ENCODE measurements at places on chromosomes 2 and 18.

DNA sequence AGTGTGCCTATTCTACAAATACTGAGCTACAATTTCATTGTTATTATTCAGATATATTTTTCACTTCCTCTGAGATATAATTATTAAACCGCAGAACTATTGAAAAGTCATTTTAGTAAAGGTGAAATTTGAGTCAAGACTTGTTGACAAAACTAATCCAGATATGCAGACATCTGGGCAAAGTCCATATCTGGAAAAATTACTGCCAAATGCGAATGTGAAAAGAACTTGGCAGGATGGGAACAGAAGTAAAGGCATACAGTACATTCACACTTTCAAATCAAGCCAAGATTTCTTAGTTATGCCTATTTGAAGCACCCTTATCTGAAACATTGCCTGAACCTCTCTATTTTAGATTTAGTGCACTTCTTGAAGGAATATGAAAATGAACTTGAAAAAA is 923.6 kb downstream of the CCDC85A start:
- DNase-seq: no peak

DNA sequence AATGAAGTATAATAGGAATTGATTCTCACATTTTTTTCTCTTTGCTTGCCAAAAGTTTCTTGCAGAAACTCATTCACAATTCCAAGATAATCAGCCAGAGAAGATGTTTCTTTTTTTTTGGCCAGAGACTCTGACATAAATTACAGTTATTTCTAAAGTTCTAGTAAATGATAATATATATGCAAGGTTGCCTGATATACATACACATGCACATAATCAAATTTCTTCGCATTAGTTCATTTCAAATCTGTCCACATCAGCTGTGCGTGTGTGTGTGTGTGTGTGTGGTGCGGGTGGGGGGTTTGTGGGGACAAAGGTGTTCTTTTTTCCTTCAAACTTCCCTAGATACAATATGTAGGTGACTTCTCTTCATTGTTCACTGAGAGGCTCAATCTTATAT is 33.2 kb downstream of the OSGEPL1 start:
- no peak for DNase-seq

DNA sequence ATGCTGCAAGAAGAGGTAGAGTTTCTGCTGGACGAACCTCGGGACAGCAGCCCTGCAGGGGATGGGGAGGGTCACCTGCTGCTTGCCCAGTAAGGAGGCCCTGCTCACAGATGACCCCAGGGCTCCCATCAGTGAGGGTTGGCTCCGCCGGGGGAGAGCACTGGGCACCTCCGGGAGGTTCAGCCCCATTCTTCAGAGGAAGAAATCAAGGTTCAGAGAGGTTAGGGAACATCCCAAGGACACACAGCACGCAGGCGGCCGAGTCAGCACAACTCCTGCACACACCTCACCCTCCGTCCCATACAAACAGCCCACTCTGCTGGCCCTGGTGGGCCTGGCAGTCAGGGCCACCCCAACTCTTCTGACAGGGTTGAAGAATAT is 11.7 kb upstream of the CCDC74B start:
- no peak for DNase-seq

DNA sequence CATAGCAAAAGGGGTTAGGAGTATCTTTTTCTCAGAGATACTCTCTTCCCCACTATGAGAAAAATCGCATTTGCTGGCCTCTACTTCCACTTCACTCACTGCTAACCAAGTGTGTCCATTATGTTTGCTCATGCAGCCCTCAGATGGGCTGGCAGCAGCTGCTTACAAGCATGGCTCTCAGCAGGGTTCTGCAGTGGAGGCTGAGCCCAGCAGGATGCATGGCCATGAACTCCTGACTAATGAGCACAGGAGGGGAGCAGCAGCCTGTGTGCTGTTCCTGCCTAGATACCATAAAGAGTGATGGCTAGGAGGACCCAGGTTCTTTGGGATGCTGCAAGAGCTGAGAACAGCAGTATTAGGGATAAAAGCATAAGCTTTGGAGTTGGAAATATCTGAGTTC is 316.9 kb upstream of the THSD7B start:
- DNase-seq: no peak

- no peak for DNase-seq
Observed at GRCh38 chr2:224836263-224836662, 120.1 kb upstream of the CCDC195 start.

- no peak for DNase-seq
Observed at GRCh38 chr2:8288206-8288605, 393.6 kb upstream of the ID2 start.

GRCh38 chr2:65491381-65491905 is 59.0 kb upstream of the SPRED2 start:
- no peak for DNase-seq

GRCh38 chr2:21276163-21276562 is 152.4 kb downstream of the TDRD15 start:
- DNase-seq: no peak

GRCh38 chr2:107817378-107817777 is 9.3 kb upstream of the RGPD4 start:
- no peak for DNase-seq

DNA sequence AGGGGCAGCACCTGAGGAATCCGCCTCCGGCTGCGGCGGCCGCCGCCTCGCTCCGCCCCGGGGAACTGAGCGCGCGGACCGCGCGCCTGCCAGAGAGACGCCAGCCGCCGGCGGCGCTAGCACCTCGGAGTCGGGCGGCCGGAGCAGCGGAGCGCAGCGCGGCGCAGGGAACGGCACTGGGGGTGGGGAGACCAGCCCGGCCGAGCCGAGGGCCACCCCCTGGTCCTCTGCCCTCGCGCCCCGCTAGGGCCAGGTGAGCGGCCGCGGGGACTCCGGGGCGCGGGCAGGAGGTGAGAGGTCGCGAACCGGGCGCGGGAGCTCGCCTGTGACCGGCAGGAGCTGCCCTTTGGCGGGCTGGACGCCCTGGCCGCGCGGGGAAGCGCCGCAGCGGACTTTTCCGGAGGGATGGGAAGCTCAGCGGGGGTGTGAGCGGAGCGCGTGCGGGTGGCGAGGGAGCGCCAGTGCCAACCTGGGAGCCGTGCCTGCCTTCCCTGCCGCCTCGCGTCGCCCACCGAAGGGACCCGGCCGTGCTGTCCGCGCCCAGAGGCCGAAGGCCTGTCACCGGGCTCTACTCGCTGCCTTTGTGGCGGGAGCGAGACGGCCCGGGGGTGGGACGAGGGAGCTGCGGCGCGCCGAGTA is at the start of gene GREB1L:
TSS of gene GREB1L (plus strand) at position 92 of the 639 bp plus-strand sequence. CDS start 141,287 bp downstream, outside the sequence.
- DNase-seq: peak; percentile 23

GRCh38 chr2:196927376-196928225 is 1.1 kb upstream of the PGAP1 start:
- DNase-seq: no peak

DNA sequence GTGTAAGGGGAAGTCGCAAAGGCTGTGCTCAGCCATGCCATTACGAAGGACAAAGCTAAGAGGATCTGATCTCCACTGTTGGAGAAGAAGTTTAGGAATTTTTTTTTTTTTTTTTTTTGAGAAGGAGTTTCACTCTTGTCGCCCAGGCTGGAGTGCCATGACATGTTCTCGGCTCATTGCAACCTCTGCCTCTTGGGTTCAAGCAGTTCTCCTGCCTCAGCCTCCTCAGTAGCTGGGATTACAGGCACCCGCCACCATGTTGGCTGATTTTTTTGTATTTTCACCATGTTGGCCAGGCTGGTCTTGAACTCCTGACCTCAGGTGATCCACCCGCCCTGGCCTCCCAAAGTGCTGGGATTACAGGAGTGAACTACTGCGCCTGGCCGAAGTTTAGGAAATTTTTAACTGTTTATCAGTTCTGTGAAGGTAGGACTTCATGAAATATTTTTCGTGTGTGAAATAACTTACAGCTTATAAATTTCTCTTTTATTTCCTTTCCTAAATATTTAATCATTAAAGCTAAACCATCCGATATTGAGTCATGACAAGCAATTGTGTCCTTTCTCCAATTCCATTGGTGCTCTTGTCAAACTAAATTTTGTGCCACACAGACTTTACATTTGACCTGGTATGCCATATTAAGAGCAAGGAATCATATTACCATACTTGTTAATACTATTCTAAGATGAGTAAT is 22.2 kb downstream of the DDX1 start:
- DNase-seq: no peak

DNA sequence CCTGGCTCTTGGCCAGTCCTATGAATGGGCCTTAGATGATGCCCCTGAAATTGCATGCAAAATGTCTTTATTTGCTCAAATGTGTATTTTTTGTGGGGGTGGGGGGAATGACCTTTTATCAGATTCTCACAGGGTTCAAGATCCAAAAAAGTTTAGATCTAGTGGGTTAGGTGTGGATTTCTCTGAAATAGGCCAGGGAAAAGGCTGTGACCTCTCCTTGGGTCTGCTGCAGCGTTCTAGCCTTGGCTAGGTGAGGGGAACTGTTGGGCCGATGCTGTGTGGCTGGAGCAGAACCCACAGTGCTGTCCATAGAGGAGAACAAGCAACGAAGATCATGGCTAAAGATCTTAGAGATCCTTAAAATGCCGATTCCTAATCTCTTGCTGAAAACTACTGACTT is 130.4 kb upstream of the IL1R2 start:
- no peak for DNase-seq

GRCh38 chr2:189561371-189562038 is 19.1 kb downstream of the SLC40A1 start:
- DNase-seq: no peak

- no peak for DNase-seq
Observed at GRCh38 chr2:95401480-95401879, 1.0 kb upstream of the FAHD2A start.

- DNase-seq: no peak
Observed at GRCh38 chr2:235996419-235996818, 171.8 kb downstream of the GBX2 start.

GRCh38 chr2:158046121-158046880 is 55.4 kb upstream of the UPP2 start:
- DNase-seq: no peak

DNA sequence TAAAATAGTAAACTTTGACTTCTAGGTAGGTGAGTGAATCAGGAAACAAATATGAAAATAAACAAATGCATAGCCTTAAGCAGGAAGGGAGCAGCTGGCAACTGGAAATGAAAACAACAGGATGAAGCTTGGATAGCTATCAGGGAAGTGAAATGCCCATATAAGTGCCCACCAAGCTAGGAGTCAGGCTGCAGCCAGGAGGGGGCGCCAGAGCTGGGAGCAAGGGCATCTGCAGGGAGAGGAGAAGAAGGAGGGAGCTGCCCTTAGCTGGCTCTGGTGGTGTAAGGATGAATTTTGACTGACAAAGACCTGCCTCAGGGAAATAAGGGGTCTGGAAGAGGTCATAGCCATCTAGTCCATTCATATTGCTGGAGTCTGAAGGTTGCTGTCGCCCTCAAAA is 298.3 kb downstream of the TDRD15 start:
- DNase-seq: no peak

DNA sequence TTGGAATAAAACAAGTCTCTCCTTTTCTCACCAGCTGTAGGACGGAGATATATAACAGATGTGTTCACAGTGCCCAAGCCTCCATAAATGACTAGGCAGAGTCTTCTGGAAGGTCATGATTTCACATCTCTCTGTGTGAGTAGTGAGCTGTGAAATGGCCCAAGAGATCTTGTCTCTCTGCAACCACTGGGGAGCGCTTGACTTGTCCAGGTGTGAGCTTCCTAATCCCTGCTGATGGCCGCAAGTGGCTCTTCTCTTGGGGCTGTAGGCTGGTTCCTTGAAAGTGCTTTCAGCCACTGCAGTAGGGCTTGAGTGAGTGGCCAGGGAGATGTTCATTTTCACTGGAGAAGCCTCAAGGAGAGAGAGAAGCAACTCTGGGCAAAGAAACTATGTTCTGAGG is 38.1 kb upstream of the OTOS start:
- DNase-seq: no peak

- no peak for DNase-seq
Observed at GRCh38 chr2:61928826-61929461, 23.5 kb downstream of the COMMD1 start.

GRCh38 chr2:62309465-62310091 is 113.7 kb downstream of the B3GNT2 start:
- DNase-seq: no peak

- DNase-seq: no peak
Observed at GRCh38 chr2:186691231-186691630, 2.6 kb upstream of the FAM171B start.

DNA sequence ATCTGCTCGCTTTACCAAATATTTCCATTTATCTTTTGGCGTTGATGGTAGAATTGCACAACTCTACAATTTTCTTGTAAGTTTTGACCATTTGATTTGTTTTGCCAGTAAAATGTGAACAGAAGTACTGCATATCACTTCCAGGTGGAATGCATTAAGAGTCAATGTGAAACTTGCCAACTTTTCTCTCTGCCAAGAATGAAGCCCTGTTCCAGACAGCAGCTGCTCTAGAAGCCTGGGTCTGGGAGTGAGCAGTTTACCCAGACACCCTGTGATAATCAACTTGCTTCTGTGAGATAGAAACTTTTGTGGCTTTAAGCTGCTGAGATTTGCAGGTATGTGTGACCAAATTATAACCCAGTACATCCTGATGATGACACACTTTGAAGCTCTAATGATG is 115.9 kb upstream of the SYT4 start:
- no peak for DNase-seq

- DNase-seq: no peak
Observed at GRCh38 chr2:11388262-11389051, 44.0 kb upstream of the ROCK2 start.

- DNase-seq: no peak
Observed at GRCh38 chr2:198347349-198347748, 543.0 kb downstream of the PLCL1 start.

Data from amygdala (tissue), 56 donors.